ENCODE measurements at places on chromosomes 2 and 18.
A peak's percentile ranks its signal among the peaks of the same experiment; 100 is the strongest.

- no peak for DNase-seq
These were observed 15.2 kb upstream of the TMBIM1 start for GRCh38 chr2:218307415-218308090.

GRCh38 chr18:13173578-13174145 is 44.9 kb upstream of the LDLRAD4 start:
- DNase-seq: no peak

DNA sequence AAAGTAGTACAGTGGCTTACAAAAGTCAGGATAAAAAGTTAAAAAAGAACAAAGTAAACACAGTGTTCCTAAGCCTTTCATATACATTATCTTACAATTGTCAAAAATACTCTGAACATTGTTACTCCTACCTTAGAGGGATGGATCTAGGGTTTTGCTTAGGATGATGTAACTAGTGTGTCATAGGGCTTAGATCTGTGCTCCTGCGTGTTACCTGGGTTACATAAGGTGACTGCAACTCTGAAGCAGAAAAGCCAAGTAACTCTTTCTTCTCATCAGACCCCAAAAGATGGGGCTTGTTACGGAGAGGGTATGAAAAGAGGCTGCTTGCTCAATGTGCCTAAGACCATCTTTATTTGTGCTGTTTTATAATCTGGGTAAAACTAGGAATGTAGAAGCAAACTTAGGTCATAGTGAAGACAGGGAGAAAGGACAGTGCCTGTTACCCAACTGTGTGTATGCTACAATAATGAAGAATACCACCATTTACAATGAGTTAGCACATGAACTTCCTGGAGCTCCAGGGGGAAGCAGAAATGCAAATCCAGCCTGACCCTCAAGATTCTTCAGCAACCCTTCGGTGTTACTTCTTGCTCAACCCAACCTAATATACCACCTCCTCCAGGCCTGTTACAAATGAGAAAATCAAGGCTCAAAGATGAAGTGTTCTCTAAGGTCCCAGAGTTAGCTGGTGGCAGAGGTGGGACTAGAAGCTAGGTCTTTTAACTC is 42.0 kb upstream of the STK17B start:
- DNase-seq: peak; percentile 29

DNA sequence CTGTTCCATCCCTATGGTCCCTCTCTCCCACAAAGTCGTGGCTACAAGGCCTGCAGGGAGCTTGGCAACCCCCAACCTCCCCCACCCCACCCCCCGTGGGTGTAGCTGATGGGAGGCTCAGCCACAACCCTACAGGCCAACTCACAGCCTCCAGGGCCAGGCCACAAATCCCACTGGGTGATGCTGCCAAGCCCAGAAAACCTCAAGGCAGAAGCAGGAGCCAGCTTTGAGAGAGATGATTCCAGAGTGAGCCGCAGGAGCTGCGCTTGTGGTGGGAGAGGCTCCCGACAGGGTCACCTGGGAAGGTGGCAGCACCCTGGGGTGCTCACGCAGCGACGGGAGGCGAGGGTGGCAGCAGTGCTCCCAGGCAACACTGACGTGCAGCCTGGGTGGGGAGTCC is 44.8 kb downstream of the ADCY3 start:
- no peak for DNase-seq

DNA sequence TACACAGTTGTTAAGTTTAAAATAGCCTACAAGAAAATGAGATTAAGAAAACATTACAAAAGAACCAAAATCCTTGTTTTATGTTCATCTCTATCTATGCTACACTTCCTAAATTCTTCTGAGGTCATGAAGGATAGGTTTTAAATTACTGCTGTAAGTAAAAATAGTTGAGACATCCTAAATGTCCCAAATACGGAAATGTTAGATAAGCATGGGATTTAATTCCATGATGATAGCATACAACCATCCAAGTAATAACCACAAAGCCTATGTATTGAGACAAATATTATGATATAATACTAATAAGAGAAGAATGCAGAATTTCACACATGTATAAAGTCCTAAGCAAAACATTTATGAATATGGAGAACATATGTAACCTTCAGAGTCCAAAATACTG is 34.1 kb downstream of the PIEZO2 start:
- DNase-seq: no peak

GRCh38 chr2:160465002-160465401 is 28.6 kb downstream of the RBMS1 start:
- DNase-seq: no peak

DNA sequence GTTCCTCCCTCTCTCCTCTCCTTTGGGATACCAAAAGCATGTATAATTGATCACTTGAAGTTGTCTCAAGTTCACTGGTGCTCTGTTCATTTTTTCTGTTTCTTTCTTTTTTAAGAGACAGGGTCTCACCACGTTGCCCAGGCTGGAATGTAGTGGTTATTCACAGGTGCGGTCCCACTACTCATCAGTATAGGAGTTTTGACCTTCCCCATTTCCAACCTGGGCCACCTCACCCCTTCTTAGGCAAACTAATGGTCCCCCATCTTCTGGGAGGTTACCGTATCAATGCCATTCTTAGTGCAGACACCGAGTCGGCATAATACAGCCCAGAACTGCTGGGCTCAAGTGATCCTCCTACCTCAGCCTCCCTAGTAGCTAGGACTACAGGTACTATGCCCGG is 31.3 kb upstream of the TMEM247 start:
- no peak for DNase-seq

DNA sequence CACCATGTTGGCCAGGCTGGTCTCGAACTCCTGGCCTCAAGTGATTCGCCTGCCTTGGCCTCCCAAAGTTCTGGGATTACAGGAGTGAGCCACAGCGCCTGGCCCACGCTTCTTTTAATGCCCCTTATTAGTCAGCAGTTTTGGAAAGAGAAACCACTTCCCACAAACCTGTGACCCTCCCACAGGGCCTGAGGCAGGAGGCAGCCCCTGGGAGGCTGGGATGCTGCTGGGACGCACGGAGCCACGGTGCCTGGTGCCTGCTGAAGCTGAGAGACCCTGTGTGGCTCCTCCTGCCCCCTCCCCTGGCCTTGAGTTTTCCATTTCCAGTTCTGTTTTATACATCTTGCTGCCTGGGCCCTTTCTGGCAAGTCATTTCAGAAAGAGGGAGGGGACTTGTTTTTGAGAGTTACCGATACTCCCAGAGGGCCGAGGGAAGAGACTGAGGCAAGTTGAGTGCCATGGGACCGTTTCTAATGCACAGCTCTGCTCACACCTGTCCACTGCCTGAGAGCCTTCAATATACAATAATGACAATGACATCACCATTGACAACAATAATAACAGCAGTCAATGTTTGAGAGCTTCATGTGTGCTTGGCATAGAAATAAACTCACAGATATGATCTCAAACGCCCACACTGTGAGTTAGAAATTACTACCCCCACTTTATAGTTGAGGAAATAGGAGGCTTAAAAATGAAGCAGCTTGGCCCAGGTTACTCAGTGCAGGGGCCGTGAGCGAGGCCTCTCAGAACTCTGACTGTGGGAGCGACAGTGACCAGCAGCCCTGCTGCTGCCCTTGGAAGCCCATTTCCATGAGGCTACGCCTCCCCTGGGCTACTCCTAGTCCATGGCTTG is 78.1 kb upstream of the YWHAQ start:
- no peak for DNase-seq

GRCh38 chr2:32688541-32688940 is 60.7 kb downstream of the TTC27 start:
- no peak for DNase-seq

DNA sequence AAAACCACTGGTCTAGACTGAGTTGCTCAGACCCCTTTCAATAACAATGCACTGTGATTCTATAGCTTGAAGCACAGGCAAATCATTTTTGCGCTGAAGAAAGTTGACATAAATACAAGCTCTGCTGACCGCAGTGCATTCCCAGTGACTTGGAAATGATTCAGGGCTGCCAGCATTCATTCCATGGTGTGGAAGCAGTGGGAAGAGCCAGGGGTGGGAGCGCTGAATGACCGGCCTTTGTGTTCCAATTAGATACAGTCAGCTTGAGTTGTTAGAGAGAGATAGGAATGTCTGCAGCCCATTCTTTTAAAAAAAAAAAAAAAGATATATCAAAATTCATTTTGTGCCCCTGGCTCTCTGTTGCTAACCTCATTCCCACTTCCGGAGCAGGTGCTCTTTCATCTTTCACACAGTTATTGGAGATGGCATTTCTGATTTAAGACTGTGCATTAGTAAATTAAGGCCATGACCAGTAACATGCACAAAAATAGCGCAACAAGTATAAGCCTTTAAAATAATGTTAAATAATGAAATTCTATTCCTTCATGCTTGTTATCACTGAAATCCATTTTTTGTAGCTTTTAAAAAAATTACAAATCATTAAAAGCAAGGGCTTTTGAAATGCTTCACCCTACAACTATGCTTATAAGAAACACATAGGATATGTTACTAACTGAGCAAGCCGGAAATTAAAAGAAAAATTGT is 59.4 kb upstream of the CTLA4 start:
- no peak for DNase-seq
